ENCODE measurements at places on chromosomes 5 and 9.

GRCh38 chr5:120413686-120414085, 50.4 kb upstream of the PRR16 start:
- no peak for DNase-seq

DNA sequence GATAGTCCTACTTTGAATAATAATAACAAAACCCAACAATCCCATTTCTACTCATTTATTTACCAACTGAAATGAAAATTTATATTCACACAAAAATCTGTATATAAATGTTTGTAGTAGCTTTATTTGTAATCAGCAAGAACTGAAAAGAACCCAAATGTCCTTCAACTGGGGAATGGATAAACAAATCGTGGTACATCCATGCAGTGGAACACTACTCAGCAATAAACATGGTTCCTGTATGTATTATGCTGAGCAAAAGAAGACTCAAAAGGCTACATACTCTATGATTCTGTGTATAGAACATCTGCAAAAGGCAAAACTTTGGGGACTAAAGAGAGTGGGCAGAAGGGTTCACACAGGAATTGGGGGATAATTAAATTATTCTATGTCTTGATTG, 136.1 kb upstream of the HAND1 start:
- no peak for DNase-seq

- DNase-seq, result no peak
Measured at GRCh38 chr5:178237431-178238312, 5.1 kb upstream of the PHYKPL start.

DNA sequence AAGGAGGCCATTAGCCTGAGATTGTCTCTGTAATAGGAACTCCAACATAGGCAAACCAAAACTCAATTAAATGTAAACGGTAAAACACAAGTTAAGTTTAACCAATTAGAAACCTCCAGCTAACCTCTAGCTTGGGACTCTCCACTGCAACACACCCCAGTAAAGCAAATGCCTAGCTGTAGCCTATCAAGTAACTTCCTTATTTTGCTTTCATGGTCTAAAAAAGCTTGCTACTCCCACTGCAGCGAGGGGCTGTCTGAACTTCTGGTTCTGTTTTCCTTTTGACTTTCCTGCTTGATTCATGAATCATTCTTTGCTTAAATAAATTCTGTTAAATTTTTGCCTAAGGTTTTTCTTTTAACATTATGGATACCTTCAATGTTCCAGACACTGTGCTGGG, 24.4 kb upstream of the C5orf46 start:
- no peak for DNase-seq

DNA sequence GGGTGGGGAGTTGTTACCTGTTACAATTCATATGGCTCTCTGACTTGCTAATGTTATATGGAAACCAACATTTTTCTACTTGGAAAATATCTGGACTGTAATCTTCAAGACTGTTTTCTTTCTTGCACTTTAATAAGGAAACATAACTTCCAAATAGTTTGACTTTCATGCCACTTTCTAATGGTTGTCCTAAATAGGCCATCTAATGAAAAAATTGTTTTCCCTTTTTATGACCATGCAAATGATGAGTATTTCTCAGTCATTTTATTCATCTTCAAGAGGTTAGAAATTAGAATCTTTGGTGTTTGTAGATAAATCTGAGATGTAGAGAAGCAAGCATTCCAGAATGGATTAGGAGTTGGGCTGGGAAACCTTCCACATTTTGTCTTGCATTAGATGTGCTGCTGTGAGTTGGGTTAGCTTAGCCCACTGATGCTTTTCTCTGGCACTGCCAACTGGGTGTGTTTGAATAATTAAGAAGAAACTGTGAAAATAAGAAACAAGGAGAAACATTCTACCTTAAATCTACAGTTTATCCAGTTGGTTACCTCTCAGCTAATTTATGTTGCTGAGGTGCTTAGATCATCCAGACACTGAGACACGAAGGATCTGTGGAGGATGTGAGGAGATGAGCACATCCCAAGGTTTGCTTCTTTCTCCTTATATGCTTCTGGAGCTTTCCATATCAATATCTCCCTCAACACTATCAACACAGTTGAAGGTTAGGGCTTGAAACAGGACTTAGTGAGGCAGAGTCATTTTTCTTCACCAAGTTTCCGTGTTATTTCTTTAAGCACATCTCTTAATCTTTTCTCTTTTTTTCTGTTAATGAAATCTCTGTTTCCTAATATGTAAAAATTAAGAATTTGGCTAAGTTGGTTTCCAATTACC, 2.7 kb downstream of the RASGRF2 start:
- no peak for DNase-seq

DNA sequence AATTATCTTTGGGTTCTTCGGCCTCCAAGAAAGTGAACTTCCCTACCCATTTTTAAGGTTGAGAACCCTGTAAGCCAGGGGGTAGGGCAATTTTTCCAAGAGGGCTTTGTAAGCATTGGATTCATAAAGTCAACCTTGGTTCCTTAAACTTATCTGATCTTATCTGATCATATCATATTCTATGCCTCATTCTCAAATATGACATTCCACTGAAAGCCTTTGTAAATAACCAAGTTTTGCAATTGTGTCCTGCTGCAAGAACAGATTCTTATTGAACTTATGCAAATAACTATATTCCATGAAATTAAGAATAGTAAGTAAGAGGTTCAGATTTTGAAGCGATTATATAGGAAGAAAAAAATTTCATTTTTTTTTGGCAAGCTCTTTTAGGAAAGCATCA, 649.5 kb downstream of the LRRC70 start:
- no peak for DNase-seq

DNA sequence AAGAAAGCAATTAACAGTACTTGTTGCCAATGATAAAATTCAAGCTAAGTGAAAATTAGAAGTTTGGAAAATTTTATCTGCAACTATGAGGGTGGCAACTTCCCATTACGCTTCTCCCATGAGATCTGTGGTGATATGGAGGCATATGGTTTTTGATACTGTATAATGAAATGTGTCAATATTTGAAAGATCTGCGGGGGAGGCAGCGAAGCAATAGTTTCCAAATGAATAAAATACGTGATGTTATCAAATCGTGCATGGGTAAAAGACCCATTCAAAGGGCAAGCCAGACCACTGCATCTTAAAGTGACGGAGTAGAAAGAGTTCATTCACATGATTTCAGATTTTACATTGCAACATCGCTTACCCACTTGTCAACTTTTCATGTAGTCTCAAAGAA, 20.9 kb upstream of the BOD1 start:
- DNase-seq, result no peak

- no peak for DNase-seq
Measured at GRCh38 chr5:66529704-66530103, 66.5 kb upstream of the MAST4 start.

- no peak for DNase-seq
Measured at GRCh38 chr9:137816531-137817235, 60.9 kb upstream of the CACNA1B start.

DNA sequence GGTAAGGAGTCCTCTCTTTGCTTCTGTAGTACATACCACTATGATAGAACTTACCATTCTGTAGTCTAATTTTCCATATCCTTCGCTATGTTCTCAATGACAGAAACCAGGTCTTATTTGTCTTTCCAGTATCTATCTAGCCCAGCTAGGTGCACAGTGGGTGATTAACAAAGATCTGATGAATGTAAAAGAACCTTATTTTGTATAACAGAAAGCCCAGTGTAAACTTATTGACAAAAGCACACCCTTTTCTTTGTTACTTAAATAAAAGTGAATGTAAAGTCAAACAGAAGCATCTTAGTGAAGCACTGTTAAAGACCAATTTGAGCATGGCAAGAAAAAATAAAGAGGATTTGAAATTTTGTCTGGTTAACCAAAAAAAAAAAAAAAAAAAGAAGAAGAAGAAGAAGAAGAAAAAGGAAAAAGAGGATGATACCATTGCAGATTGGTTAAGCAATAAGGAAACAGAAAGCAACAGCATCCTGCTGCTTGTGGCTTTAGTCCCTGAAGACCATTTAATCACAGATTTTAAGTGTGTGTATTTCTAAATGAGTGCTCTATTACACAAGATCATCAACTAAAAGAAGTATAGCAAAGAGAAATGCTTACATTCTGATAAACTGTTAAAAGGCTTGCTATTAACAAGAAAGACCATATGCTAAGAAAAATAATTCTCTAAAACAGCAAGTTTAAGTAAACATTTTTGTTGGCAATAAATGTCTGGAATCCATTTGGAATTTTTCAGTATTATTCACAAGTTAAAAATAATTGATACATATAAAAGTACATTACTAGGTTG, 21.2 kb downstream of the MEGF9 start:
- DNase-seq, result no peak

DNA sequence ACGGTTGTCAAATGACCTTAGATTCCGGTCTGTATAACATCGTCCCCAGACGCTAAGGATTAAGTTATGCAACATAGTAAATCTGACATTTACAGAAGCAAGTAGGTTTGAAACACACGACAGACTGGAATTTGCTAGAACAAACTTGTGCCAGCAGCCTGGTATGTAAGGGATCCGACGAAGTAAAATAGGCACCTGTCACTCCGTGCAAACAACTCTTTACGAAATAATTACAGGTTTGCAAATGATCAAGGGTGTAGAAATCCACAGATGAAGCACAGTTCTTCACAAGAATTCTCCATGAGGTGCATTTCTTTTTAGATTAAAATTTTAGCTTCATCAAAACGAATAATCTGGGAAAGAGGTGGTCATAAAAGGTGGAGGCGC, 508 bp downstream of the MOCS2 start:
- DNase-seq, result no peak

- no peak for DNase-seq
Measured at GRCh38 chr5:83097689-83098231, 20.4 kb downstream of the XRCC4 start.

DNA sequence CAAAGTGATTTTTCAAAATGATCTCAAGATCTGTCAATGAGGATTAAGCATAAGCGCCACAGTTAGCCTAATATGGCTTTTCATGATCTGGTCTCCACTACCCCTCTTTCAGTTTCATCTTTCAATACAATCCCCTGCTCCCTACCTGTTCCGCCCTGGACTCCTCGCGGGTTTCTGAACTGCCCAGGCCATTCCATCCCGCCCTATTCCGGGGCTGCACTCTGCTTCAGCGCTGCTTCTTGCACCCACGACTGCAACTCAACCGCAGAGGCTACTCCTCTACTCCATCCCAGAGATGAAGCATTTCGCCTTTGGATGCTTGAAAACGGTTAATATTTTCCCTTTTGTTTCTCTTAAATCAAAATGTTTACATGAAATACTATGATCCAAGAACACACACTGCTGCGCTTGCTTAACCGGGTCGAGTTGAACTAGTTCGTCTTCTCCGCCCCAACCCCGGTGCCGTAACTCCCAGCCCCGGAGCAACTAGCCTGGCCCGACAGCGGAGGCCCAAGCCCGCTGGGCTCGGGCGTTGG, 716 bp upstream of the OTULIN start:
- DNase-seq, result no peak

DNA sequence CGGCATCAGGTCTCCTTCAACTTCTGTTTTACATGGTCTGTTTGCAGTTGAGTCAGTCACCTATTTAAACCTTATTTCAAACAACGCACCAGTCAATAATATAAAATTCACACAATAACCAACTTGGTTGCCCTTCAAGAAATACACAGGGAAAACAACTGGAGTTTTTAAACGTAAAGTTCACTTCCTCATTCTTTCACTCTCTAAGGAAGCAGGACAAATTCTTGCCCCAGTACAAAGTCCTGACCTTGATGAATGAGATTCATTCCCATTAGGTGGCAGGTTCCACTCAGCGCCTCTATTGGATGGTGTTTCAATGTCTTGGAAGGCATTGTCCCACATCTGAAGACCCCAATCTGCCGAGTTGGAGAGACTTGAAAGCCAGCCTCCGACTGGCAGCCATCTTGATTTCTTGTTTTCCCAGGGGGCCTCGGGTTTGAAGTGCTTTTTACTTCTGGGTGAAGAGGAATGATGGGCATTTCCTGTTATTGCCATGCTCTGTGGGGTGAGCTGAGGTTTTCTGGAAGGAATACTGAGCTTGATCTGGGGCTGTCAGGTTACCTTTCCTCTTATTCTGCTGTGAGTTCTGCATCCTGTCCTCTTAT, 105.0 kb downstream of the ACER2 start:
- DNase-seq, result no peak

DNA sequence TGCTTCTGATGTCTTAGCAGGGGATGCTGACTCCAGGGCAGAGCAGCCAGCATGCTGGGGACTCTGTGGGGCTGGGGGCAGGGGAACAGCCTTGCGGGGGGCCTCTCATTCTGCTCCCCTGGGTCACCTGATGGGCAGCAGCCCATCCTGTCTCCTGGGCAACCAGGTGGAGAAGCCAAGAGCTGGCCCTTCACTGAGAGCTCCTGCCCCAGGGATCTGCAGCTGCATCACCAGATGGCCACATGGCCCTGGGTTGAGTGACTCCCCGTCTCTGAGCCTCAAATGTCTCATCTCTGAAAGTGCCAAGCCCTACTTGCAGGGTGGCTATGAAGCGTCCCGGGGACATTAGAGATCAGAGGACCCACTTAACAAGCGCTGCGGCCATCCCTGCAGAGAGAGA, 49.1 kb downstream of the LRSAM1 start:
- DNase-seq, result no peak

DNA sequence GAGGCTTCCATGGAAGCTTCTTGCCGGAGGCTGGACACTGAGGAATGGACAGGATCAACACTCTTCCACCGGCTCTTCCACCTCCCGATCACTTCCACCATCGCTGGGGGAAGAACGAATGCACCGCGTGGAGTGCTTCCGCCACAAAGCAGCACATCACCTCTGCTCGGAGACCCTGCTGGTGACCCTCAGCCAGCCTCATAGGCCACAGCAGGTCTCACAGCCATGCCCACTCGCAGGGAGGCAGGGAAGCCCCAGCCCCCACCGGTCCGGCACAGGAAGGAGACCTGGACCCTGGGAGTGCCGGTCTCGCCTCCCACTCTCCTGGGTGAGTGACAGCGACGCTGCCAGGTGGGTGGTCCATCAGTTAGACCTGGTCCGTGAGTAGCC, 4.7 kb downstream of the MRPL36 start:
- DNase-seq, result no peak

DNA sequence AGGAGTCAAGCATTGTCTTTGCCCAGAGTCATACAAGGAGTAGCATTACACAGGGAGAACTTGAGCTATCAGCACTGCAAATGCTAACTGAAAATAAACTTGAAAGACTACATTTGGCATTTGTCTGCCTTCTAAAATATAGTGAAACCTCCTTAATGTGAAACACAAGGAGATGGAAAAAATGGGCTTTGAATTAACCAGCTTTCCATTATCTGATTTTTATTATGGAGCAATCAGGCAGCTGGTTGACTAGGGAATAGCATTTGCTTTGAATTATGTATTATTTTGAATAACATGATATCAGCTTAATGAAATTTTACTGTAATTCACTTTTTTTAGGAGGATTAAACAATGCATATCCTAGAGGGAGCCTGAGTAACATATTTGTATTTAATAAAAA, 130.8 kb downstream of the GDNF start:
- no peak for DNase-seq

Data from NCI-H1092 (cell line).